Substantia nigra (tissue), 51 donors: ENCODE measurements at places on chromosomes 3 and 15.

DNA sequence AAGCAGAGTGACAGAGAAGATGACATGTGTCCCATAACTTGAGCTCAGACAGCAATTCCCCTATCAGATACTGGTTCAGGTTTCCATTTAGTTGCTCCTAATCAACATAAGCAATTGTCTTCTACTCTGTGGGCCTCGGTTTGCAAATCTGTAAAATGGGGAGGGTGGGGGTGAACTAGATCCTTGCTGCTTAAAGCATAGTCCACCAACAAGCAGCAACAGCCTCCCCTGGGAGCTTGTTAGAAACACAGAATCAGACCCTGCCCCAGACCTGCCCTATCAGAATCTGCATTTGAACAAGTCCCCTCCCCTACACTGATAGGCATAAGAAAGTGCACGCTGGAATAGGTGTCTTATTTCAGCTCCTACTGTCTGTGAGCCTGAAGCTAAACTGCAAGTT lies 87.8 kb downstream of the CEMIP start:
- DNase-seq, result no peak

- DNase-seq, result no peak
Measured at GRCh38 chr3:49785565-49786356, 581 bp downstream of the IP6K1 start.

DNA sequence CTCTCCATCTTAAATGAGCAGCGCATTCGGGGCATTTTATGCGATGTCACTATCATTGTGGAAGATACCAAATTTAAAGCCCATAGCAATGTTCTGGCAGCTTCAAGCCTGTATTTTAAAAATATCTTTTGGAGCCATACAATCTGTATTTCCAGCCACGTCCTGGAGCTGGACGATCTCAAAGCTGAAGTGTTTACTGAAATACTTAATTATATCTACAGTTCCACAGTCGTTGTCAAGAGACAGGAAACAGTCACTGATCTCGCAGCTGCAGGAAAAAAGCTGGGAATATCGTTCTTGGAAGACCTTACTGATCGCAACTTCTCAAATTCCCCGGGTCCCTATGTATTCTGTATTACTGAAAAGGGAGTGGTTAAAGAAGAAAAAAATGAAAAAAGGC lies 44.4 kb upstream of the RASA2 start:
- DNase-seq, result no peak

DNA sequence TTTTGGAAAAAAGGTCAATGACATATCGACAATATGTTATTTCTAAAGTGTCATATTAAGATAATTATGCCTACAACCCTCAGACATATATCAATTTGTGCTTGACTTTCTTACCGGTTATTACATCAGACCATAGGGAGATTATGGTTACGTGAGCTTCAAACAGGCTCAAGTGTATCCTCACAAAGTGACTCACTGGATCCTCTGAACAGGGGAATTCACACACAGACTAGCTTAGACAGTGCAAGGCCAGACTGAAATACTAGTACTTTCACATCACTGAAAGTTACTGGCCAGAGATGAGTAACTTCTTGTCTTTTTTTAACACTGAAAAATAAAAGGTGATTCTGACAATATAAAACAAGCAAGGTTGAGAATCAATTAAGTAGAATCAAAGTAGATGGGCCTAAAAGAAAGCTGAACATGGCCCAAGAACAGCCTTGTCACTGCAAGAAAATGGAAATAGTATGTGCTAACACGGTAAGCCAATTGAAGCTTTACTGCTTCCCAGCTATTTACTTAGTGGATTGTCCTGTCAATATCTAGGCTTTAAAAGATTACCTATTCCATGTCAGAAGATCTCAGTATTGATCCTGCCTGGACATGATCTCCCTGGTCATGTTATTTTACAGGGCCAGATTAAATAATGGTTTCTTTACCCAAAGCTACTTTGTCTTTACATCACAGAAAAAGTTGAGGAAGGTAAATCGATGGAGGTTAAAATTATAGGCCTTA lies 848.6 kb downstream of the ROBO1 start:
- no peak for DNase-seq

DNA sequence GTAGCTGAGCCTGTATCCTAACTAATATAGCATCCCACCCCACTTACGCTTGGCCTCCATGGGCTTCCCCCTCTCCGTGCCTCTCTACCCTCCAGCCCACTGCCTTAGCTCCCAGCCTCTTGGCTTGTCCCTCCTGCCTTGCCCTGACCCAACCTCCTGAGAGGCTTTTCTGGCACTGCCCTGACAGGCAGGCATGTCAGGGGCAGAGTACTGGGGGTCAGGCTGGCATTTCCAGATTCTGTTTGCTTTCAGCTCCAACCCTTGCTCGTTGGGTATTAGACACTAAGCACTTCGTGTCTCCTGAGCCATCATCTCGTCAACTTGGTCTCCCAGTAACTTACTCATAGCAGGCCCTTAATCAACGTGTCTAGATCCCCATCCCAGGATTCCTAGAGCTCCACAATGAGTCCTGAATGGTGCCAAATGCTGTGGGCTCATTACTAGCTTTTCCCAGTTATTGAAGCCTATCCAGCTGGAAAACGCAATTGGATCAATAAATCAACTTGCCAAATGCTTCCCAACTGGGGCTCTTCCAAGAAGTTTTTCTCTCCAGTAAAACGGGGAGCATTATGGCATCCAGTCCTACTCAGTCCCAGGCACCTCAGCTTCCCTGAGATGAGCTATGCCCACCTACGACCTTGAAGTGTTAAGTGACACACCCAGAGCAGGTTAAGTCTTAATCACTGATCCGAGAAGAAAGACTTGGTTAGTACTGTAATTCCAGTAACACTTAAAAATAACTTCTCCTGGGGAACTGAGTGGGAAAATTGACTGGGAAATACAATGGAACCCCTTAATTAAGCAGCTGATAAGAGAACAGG lies 78.5 kb upstream of the DLG1 start:
- no peak for DNase-seq

GRCh38 chr3:139307601-139308555 lies 35.9 kb upstream of the MRPS22 start:
- DNase-seq, result no peak

DNA sequence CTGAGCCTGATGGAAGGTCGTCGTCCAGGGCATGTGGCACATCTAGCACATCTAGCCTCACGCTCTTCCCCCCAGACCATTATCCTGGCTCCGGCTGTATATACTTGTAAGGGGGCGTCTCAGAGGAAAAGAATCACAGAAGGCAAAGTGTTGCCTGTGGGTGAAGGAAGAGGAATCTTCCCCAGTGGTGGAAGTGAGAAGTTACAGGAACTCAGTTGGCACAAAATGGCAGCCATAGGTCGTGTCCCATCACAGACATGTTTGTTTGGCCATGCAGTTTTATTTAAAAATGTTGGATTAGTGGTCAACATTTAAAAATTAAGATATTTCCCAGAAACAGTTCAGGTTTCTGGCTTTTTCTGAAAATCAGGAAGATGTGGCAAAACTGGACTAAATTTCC lies 13.6 kb downstream of the GALNT15 start:
- no peak for DNase-seq

- no peak for DNase-seq
Measured at GRCh38 chr3:39962581-39962980, 153.2 kb downstream of the MYRIP start.

DNA sequence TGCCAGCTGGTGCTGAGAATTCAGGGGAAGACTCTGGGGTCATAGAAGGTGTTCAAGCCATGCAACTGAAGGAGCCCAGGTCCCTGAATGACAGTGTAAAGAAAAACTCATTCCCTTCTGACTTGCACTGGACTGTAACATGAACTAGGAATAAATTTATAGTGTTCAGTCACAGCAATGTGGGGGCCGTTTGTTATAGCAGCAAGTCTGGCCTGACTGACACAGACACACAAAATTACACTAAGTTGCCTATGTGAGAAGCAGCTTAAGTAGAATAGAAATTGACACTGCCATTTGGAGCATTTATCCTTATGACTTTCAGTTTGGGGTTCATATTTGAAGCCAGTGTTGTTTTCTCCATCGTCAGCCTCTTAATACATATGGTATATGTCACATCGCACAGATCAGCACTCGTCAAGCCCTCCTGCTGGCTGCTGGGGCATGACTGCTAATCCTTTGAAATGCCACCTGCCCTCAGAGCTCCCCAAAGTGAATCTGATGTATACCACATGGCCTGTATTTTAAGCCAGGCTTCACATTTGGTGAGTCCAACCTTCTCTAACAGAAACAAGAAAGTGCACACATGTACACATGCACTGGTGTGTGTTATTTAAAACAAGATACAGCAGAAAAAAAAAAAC lies 17.1 kb upstream of the HEG1 start:
- DNase-seq, result no peak

GRCh38 chr15:53811530-53811929 lies 52.1 kb upstream of the WDR72 start:
- DNase-seq, result no peak

DNA sequence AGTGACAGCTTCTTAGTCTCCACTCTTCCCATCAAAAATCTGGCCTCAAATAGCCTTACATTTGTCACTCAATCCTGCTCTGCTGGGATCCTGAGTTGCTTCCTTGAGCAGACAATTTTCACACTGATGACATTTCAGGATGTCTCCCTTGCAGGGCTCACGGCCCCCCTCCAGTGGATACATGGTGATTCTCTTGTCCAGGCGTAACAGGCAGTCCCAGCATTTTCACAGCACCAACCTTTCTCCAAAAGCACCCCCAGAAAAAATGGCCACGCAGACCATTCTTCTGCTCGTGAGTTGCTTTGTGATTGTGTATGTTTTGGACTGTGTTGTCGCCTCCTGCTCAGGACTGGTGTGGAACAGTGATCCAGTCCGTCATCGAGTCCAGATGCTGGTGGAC lies 47.4 kb upstream of the WNT7A start:
- no peak for DNase-seq

- no peak for DNase-seq
Measured at GRCh38 chr3:141454906-141455602, 31.8 kb upstream of the RASA2 start.

DNA sequence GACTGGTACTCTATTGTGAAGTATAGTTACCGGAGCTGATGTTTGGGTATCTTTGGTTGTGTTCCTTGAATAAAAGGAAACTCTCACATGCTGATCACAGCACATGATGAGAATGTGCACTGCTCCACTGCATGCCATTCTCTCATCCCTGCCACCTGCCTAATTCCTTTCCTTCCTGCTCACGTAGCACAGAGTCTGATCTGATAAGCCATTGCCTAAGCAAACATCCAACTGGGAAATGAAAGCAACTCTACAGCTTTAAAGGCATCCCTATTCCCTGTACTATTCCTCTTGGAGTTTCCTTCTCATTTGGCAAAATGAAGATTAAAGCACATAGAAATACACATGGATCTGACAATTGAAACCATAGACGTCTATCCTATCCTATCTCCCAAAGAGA lies 359.8 kb downstream of the C3orf38 start:
- no peak for DNase-seq

DNA sequence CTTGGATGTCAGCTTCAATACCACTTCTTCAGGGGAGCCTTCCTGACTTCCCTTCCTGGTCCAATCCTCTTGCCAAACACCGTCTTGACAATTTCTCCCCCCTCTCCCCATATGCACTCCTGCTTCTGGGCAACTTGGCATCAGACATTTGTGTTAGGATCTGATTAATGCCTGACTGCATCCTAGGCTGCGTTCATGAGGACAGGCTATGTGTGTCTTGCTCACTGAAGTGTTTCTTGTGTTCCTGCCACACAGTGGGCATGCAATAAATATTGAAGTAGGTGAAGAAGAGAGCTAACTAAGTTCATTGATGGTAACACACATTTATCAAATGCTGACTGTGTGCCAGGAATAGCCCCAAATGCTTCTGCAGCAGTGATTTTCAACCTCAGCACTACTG lies 36.4 kb upstream of the WNT5A start:
- DNase-seq, result no peak

GRCh38 chr15:68302729-68303128 lies 25.2 kb downstream of the FEM1B start:
- DNase-seq, result no peak

GRCh38 chr3:197533927-197534725 lies 21.6 kb downstream of the BDH1 start:
- DNase-seq, result no peak

DNA sequence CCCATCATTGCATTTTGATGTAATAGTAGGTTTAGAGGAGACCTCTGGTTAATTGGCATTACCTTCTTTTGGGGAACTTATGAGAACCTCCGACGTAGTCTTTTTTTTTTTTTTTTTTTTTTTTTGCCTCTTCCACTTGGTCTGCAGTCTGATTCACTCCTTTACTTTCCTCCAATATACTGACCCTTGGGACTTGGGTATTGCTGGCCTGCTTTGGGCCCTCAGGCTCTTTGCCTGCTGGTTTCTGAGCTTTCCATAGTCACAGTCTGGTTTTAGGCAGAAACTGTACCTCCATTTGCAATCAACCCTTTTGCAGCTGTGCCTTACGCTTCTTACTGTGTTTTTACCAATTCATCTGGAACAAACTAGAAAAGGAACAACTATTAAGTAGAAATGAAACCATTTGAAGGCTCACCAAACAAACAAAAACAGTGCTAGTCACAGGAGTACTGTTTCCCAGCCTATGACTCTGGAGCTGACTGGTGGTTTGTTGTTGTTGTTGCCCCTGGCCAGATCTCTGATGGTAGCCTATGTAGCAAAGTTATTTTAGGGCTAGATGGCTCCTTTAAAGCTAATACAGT lies 272.8 kb downstream of the BBX start:
- no peak for DNase-seq

GRCh38 chr3:106329521-106329920 lies 460.7 kb upstream of the CBLB start:
- DNase-seq, result no peak

DNA sequence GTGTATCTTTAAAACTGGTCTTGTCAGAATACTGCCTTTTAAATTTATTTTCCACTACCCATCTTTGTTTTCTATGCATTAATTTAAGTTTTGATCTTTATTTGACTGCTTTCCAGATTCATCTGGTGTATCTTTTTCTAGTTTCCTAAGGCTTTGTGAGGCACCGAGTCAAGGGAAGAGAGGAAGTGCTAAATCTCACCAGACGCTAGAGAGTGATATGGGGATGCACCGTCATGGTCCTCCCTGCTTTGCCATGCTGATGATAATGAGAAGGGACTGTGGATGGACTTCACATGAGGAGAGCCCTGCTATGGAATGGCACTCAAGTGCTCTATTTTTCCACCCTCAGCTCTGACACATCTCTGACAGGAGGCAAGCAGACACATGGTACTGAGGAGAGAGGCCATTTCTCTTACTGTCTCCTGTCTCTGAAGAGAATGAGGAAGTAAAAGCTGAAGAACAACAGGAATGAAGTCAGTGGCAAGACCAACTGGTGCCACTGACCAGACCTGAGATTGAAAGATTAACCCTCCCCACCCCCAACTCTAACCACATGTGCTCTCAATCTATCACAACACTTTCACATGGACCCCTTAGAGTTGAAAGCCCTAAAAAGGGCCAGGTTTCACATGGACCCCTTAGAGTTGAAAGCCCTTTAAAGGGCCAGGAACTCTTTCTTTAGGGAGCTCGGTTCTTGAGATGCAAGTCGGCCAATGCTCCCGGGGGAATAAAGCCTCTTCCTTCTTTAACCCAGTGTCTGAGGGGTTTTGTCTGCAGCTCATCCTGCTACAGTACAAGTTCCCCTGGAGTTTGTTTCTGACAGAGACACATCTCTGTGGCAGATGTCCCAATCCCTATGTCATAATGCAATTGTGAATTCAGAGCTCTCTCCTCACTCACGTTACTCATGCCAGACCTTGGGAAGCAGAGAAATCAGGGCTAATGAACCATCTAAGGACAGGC lies at the start of gene IQCF2:
IQCF2 (plus strand) TSS at position 913 of the 963 bp plus-strand sequence. CDS start 52 bp downstream, outside the sequence.
- DNase-seq, result no peak
